Thoracic aorta (tissue), 2 donors: ENCODE measurements at places on chromosomes 3 and 15.

DNA sequence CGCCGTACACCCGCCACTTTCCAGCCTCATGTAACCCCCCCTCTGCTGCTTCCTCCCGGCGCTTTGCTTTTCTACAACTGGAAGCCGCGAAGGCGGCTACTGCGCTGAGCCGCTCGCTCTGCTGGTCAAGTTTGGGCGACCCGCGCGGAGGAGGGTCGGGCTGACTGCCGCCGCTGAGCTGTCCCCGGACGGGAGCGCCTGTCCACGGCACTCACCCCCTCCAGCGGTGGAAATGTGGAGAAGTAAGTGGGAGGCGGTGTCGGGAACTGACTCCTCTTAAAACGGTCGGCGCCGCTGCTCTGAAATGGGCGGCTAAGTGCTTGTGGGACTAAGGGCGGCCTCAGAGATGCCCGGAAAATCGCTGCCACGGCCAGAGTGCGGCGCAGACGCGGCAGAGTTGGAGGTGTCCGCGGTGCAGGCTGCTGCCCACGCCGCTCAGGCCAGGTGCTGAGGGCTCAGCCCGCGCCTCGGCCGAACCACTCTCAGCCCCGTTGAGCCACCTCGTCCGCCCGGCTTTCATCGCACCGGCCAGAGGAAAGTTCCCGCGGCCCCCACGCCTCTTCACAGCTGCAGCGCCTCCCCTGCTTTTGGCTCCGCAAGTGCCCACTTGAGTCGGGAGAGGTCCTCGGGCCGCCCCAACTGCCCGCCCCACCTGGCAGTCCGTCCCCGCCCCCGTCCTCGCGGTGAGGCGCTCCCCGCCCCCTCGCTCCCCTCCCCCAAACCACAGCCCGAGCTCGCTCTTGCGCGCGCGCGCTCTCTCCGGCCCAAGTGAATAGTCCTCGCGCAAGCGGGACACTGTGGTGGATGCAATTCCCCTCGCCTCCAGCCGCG lies at the start of gene EPHA6:
TSS of gene EPHA6 (plus strand) at position 775 of the 831 bp plus-strand sequence.
- no peak for DNase-seq

GRCh38 chr15:68695061-68695595 lies 116.3 kb downstream of the CORO2B start:
- DNase-seq, result no peak

DNA sequence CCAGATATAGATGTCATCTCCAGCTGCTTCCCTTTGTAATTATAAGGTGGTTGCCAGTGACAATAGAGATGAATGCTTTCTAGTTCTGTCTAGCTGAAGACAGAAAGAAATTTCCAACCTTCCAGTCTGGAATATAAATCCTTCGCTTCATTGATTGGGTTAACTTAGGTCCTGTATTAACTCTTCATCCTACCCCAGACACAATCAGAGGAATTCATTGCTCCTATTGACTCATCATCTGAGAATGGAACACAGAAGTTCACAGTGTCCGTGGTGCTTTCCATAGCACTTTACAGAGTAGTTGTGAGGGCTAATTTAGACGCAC lies 241.4 kb downstream of the NFKBIZ start:
- no peak for DNase-seq

DNA sequence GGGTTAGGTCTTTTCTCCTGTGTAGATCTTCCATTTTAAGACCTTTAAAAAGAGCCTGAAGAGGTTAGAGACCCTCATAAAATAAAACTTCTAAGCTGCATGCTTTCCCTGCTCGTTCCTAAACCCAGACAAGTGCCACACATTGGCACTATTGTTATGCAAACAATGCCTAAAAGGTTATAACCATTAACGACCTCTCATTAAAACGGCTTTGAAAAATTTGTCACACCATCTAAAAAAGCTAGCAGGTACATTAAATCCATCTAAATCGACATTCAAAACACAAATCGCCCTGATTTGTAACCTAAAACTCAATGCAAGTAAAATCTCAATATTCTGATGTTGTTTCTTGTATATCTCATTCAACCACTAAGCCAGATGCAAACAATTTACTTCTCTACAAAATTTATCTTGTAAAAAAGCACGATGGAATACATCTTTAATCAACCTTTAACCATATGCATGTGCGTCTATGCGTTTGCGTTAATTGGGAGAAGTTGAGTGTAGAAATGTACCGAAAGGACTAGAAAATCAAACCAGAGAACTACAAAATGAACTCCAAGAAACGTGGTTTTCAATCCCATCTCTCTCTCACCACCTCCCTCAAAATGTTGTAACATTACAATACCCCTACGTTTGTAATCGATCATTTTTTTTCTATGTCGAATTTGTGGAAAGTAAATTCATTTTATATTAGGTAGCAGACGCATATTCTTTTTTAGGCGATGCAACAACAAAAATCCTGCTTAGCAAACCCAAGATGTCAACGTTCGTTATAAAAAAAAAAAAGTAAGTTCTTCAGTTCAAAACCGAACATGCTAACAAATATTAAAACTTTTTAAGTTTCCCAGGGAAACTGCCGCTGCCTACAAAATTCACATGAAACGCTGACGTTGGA lies 1.2 kb downstream of the ALDH1A2 start:
- DNase-seq, result no peak

DNA sequence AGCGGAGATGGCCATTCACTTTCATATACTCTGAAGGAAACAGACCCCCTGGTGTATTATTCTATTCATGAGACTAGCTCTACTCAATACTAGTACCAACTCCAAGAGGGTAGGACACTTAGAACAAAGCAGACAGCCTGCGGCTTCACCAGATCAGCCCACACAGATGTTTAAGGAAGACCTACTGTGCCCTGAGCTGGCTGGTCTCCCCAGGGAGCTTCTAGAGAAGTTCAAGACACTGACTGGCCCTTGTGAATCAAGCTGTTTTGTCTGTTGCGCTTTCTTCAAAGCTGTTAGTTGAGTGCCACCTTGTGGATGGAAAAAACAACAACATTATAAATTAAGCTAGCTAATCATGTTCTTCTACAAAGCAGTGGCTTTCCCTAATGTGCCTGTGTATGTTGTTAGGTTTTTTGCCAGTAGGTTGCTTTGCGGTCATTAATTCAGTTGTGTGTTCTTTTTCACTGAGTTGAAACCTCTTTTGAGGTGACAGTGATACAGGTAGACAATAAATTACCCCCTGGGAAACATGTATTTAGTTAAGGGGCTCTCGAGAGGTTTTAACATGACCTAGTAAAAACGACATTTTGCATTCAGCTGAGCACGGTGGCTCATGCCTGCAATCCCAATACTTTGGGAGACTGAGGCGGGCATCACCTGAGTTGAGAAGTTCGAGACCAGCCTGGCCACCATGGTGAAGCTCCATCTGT lies 64.2 kb upstream of the MYZAP start:
- no peak for DNase-seq

- no peak for DNase-seq
Observed at GRCh38 chr3:143822374-143822773, 25.9 kb downstream of the SLC9A9 start.

DNA sequence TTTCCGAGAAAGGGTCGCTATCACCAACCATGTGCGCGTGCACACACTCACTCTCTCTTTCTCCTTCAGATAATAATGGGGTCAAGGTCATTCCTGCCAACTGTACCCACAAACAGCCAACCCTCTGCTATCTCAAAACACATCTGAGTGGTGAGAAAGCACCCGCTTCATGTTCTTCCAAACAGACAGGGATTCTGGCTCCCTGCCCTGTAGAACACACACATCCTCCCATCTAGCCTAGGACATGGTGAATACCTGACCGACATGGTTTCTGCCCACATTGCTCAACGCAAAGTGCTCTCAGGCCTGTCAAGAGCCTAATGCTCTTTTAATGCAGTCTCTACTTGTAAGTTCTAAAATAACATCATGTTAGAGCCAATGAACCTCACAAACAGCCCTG lies 302.2 kb downstream of the FOXP1 start:
- no peak for DNase-seq

DNA sequence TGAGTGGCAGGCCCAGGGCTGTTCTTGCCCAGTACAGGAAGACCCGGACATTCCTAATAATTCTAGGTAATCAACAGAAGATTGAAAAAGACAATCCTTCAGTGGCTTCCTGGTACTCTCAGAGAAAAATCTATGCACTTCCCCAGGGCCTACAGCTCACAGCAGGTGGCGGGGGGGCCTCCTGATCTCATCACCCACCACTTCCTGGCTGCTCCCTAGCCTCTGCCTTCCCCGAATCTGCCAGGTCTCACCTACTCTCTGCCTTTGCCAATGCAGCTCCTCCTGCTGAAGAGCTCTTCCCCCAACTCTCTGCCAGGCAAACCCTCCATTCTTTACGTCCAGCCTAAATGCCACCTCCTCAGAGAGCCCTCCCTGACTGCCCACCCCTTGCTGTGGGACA lies 37.5 kb downstream of the EHD4 start:
- no peak for DNase-seq

GRCh38 chr15:54082836-54083492 lies 104.7 kb downstream of the UNC13C start:
- DNase-seq, result no peak

- DNase-seq, result no peak
Observed at GRCh38 chr3:56980243-56980642, 80.2 kb upstream of the SPATA12 start.

DNA sequence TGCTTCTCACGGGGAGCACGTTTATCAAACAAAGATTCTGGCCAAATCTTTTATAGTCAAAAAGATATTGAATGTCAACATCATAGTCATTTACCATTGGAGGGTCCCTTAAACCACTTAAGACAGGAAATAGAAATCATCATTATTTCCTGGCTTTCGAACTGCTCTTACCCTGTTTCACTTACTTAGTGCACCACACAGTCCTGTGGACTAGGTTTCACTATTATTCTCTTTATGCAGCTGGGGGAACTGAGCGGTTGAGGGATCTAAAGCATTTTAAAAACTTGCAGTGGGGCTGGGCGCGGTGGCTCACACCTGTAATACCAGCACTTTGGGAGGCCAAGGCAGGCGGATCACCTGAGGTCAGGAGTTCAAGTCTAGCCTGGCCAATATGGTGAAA lies 13.7 kb upstream of the TPRG1 start:
- no peak for DNase-seq

- DNase-seq, result no peak
Observed at GRCh38 chr3:59580996-59581395, 531.2 kb upstream of the CFAP20DC start.

DNA sequence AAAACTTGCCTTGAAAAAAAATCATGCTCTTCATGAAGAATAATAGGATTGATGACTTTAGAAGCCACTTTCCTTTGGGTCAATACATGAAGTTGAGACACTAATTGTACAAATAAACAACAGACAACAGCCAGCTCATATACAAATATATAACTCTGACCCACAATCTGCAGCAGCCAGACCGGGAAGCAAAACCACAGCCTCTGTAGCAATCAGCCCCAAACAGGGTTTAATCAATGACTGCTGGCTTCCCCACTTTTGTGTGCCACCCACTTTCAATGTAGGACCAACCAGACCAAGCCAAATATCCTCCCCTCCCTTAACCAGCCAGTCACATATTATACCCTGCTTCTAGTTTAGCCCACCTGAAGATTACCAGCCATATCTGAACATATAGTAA lies 39.0 kb downstream of the IFT57 start:
- no peak for DNase-seq

DNA sequence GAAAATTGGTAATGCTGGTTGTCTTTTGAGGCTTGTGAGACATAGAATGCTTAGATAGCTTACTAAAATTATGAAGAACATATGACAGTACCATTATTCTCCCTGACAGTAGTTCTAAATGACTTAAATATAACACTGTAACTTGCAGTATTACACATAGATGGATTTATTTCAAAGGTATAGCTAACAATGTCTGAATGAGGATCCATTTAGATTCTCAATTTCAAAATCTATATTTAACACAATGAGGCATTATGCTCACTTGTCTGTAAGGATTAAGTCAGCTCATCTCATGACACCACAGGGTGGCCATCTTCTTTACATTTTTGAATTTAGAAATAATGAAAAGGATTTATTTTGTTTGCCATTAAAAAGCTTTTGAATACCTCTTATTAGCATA lies 108.4 kb downstream of the CCNL1 start:
- DNase-seq, result no peak

DNA sequence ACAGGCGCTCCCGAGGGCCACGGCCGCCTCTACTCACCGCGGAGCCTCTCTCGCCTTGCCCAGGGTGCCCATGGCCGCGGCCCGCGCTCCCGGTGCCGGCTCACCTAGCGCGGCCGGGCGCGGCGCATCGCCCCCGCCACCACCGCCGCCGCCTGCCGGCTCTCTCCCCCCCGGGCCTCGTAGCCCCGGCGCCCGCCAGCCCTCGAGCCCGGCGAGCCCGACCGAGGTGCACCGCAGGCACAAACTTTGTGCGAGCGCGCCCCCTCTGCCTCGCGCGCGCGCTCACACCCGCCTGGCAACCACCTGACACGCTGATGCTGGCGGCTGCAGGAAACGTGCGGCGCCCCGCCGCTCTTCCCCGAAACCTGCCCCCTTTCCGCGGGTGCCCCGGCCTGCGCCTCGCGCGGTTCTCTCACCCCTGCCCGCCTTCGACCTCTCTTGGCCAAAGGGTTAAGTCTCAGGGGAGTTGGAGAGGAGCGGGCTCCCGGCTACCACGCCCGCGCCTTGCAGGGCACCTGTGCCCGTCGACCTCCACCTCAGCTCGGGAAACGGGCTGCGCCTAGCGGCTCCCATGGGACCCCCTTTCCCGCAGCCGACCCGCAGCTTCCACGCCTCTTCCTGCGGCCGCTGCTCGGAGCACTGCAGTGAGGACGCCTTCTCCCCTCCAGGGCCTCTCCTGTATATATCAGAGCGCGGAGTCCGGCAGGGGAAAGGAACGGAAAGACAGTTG lies at the start of gene RASGRP1:
TSS of gene RASGRP1 (minus strand) at position 258 of the 730 bp plus-strand sequence. CDS start at position 72, 186 bp downstream.
- DNase-seq, result no peak

DNA sequence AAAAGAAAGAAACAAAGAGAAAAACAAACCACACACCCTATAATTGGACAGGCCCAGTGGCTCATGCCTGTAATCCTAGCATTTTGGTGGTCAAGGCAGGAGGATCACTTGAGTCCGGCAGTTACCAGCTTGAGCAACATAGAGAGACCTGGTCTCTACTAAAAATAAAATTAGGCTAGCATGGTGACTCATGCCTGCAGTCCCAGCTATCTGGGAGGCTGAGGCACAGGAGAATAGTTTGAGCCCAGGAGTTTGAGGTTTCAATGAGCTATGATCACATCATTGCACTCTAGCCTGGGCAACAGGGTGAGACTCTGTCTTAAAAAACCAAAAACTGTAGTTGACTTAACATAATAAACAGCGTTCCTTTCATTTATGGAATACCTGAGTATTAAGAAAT lies 72.3 kb upstream of the ST3GAL6 start:
- DNase-seq, result no peak

DNA sequence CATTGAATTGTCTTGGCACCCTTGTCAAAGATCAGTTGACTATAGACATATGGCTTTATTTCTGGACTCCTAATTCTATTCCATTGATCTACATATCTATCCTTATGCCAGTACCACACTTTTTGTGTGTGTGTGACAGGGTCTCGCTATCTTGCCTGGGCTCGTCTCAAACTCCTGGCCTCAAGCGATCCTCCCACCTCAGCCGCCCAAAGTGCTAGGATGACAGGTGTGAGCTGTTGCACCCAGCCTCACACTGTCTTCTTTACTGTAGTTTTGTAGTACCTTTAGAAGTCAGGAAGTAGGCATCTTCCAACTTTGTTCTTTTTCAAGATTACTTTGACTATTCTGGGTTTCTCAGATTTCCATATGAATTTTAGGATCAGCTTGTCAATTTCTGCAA lies 24.3 kb downstream of the CDAN1 start:
- no peak for DNase-seq
